ENCODE measurements at places on chromosomes 3 and 15.

DNA sequence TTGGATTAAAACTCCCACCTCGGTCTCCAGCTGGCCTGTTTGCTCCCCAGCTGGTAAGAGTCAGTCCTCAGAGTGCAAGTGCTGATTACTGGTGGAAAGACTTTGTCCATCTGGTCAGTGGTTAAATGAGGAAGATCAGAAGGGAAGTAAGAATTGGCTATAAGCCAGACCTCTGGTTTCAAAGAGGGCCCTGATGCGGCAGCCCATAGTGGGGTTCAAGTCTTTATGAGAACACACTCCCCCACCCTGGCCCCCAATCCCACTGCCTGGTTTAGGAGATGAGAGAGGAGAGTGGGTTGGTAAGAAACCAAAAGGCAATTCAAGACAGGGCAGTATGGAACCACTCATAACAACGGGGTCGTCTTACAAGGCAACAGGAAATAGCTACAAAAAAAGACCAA lies 65.0 kb downstream of the FRMD4B start:
- no peak for DNase-seq

DNA sequence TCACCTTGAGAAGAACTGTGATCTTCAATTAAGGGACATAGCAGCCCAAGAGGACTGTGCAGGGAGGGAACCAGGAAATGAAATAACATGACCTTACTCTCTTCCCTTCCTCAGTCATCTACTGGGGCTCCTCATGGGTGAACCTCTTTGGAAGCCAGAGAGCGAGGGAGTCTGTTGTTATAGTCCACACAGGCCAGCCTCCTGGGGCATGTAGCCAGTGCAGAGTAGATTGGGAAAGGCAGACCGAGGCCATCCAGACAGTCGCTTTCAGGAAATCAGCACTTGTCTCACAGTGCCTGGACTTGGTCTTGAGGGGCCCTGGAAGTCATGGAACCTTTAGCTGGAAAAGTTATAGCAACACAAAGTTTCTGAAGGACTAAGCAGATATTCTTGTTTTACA lies 6.1 kb downstream of the CRTAP start:
- no peak for DNase-seq

GRCh38 chr15:90933301-90933700 lies 952 bp upstream of the HDDC3 start:
- DNase-seq: no peak

DNA sequence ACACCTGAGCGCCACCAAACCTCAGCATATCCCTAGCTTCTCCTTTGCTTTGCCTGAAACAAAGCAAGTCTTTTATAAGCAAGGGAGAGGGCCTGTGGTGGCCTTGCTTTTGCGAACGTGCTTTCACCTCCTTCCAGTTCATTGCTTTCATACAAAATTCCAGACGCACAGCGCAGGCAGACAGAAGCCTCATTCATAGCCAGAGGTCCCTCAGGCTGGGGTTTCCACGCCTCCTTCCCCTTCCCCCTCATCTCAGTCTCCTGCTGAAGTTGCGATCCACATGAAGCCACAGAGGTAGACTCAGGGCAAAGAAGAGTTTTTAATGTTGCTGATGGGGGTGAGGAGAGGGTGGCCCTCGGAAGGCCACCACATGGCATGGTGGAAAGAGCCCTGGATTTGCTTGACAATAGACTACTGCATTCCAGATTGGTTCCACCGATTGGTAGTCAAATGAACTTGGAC lies 59.4 kb upstream of the FLNB start:
- DNase-seq: no peak

GRCh38 chr15:48020166-48020565 lies 100.6 kb upstream of the SLC24A5 start:
- no peak for DNase-seq

- no peak for DNase-seq
Observed at GRCh38 chr3:140378571-140379340, 299.1 kb upstream of the TRIM42 start.

GRCh38 chr3:120554812-120555606 lies 41.1 kb upstream of the NDUFB4 start:
- DNase-seq: no peak

DNA sequence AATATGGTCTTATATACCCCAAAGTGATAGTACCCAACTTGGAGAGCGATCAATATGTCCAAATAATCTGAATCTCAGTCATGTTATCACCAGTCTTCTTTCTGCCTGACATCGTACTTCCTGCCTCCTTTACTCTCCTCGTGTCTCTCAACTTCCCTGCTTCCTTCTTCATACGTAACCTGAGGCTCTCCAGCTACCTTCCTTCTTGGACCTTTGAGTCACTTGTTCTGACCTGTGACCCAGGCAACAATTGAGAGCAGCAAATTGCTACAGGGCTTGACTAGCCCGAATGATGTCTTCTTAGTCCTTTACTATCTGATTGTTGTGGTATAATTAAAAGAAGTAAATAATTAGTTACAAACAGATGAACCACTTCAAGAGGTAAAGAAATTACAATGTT lies 145.9 kb upstream of the MBNL1 start:
- DNase-seq: no peak

- DNase-seq: no peak
Observed at GRCh38 chr15:57820119-57820518, 113.6 kb downstream of the POLR2M start.

GRCh38 chr3:98964784-98965183 lies 63.3 kb upstream of the DCBLD2 start:
- DNase-seq: no peak

GRCh38 chr3:138781012-138781470 lies 53.7 kb downstream of the PIK3CB start:
- peak; percentile 1 for DNase-seq

DNA sequence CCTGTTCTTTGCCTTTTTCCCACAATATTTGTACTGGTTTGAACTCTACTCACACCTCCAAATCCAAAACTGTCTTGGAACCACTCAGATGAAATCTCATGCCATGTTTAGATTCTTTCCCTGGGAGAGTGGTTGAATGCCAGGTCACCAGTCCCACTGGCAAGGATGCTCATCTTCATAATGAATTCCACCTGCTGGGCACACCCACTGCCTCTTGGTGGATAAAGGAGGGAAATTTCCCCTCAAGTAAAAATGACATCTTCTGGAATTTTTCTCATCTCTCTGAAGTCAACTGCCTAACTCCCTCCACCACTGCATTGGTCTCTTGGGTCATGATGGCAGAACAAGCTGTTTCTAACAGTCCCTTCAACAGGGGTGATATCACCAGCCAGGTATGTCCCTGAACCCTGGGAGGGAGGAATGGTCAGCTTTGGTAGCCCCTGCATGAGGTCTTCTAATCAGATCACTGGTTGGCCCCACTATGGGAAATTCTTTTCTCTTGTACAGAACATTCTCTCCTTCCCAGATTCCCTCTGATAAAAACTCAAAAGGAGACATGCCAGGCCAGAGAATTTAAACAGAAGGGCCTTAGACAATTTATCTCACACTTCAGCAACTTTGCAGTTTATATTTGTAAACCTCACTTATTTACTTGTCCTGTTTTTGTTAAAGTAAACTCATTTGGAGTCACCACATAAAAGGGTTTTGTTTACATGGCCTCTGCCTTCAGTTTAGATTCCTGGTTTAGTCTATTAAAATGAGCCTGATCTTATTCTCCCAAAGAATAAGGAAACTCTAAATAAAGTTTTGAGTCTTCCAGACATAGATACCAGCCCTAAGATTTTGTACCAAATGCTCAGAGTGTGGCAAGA lies 143.4 kb downstream of the WNT5A start:
- no peak for DNase-seq

DNA sequence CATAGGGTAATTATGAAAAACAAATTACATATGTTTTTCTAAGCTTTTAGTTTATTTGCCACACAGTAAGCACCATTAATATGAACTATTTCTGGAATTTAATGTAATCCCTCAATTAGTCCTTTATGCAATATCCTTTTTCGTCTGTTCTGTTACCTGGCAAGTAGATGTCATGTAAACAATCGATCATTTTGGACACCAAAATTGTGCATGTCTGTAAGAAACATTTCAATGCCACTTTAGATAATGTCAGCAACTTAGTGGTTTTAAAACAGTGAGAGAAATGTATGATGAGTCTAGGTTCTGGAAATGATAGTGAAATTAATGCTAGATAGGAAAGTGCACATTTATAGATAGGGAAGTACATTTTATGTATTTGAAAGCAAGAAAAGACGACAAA lies 986.6 kb downstream of the ZPLD1 start:
- DNase-seq: no peak

DNA sequence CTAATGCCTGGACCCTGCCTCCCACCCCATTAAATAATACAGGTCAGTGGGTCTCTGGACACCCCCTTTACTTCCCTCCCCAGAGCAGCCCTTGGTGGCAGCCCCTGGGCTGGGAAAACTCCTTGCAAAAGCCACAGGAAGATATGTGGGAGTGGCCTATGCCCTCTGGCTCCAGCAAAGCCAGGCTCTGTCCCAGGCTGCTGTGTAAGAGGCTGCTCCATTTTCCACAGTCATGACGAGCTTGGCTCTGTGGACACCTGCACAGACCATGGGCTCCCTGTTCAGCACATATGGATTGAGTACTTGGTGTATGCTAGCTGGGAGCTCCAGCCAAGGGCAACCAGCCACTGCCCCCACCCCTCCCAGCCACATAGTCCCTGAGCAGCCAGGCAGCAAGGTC lies 13.0 kb downstream of the CACNA2D2 start:
- no peak for DNase-seq

- DNase-seq: no peak
Observed at GRCh38 chr3:115638991-115639390, 15.7 kb downstream of the GAP43 start.

DNA sequence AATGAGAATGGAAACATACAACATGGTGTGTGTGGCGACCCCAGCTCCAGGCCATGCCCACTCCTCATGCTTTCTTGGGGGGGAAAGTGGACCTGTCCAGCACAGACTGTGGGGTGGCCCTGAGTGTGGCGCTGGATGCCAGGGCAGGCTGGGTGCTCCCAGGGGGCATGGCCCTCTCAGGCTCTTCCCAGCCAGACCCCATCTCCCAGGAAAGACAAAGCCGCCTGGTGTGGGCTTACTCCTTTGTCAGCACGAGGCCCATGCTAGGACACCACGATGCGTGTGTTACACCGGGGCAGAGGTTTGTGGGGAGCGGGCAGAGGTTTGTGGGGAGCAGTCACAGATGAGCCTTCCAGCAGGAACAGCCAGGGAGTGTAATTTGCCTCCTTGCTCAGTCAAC lies 68.5 kb downstream of the ABTB1 start:
- DNase-seq: no peak

DNA sequence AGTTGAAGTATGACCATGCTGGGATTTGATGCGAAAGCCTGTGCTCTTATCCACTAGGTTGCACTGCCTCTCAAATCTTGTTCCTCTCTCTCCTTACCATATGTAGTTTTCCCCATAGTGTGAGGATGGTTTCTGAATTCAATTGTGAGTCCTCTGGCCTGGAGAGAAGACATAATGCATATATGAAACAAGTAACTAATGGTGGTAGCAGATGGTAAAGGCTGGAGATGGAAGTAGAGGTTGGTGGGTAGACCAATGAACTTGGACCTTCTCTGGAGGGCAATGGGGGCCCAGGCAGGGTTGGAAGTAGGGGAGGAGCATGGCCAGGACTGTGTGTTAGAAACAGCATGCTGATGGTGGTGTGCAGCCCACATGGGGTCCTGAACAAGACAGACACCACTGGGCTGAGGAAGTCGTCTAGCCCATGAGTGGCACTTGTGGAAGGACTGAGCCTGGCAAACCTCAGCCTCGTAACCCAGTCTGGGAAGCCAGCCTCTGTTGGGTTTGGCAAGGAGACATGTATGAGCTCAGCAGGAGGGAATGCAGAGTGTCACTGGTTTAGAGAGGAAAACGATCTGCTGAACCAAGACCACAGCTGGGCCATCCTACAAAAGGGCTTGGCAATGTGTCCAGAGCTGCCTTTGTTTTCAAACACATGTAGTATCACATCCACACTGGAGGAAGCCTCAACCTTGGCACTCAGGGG lies 18.5 kb upstream of the LMCD1 start:
- DNase-seq: no peak

- DNase-seq: no peak
Observed at GRCh38 chr15:83769411-83769999, 115.6 kb downstream of the ADAMTSL3 start.

GRCh38 chr3:100120012-100120411 lies 5.7 kb upstream of the FILIP1L start:
- no peak for DNase-seq

GRCh38 chr3:71951361-71951760 lies 166.4 kb upstream of the PROK2 start:
- DNase-seq: no peak

GRCh38 chr15:70867911-70868467 lies 14.0 kb upstream of the LARP6 start:
- DNase-seq: no peak

GRCh38 chr15:50049871-50050270 lies 69.2 kb downstream of the ATP8B4 start:
- no peak for DNase-seq

DNA sequence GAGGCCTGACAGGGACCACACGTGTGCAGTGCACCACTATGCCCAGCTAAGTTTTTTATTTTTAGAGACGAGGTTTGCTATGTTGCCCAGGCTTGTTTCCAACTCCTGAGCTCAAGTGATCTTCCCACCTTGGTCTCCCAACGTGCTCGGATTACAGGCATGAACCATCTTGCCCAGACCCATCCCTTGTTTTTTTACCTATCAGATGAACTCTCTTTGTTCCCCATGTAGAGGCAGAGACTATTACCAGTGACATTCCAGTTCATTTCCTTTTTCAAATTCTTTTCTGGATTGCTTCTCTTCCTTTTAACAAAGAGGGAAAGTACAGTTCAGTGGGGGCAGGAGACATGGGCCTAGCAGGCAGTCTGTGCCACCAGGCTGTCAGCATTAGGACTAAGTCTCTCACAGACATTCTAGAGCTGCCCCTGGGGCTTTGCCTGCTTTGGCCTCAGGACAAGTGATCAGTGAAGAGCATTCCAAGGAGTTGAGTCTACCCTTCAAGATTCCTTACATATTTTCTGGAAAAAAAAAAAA lies 103.5 kb upstream of the SLC7A14 start:
- no peak for DNase-seq

- no peak for DNase-seq
Observed at GRCh38 chr3:31503456-31503855, 29.3 kb upstream of the STT3B start.

DNA sequence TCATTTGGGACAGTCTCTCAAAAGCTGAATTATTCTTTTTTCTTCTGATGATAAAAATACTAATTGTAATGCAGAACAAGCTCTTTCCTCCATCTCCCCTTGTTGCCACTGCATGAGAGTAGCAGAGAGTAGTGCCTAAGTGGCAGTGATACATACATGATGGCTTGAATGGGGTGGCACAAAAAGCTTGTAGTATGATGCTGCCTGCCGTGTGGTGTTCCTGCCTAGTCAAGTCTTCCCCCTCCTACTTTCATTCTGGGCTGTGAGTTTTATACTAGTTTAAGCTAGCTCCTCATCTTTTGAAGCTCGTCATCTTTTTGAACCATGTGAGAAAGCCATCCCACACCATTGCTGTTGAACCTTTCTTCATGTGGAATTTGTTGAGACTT lies 230.5 kb downstream of the NFKBIZ start:
- DNase-seq: no peak

- DNase-seq: no peak
Observed at GRCh38 chr3:12301031-12301430, 12.2 kb downstream of the PPARG start.

All from stimulated activated CD8-positive, alpha-beta memory T cell treated with anti-CD3 and anti-CD28 coated beads, Interleukin-12 subunit alpha, Interleukin-12 subunit beta, amount 100 ng/mL, for 4 hours (primary cell).